ENCODE measurements at places on chromosomes 4 and X.

- DNase-seq: no peak
Measured at GRCh38 chr4:175271010-175271630, 353.0 kb downstream of the ADAM29 start.

GRCh38 chrX:101430457-101431078, 22.5 kb downstream of the HNRNPH2 start:
- no peak for DNase-seq

DNA sequence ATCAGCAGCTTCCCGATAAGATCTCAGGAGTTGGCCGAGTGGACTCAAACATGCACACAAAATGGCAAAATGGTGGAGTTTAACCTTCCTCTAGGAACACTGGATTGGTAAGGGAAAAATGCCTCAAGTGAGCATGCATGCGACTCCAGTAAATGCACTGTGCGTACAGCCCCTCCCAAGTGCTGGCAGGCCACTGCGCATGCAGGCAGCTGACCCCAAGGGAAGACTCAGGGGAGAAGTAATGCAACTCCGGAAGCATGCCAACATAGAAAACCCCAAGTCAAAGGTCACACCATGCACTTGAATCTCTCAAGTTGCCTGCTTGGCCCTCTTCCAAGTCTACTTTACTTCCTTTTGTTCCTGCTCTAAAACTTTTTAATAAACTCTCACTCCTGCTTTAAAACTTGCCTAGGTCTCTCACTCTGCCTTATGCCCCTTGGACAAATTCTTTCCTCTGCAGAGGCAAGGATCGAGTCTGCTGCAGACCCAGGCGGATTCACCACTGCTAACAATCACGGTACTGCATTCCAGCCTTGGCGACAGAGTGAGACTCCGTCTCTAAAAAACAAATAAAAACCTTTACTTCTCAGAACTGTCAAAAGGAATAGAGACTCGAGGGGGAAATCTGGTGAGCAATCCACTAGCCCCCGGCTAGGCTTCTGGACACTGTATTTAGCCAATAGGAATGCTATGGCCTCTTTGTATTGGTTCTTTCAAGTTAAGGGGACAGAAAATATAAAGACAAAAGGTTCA, 33.5 kb downstream of the NYX start:
- DNase-seq: no peak

- no peak for DNase-seq
Measured at GRCh38 chr4:10715696-10716095, 31.1 kb upstream of the CLNK start.

- no peak for DNase-seq
Measured at GRCh38 chrX:108036298-108036973, 8.4 kb upstream of the VSIG1 start.

DNA sequence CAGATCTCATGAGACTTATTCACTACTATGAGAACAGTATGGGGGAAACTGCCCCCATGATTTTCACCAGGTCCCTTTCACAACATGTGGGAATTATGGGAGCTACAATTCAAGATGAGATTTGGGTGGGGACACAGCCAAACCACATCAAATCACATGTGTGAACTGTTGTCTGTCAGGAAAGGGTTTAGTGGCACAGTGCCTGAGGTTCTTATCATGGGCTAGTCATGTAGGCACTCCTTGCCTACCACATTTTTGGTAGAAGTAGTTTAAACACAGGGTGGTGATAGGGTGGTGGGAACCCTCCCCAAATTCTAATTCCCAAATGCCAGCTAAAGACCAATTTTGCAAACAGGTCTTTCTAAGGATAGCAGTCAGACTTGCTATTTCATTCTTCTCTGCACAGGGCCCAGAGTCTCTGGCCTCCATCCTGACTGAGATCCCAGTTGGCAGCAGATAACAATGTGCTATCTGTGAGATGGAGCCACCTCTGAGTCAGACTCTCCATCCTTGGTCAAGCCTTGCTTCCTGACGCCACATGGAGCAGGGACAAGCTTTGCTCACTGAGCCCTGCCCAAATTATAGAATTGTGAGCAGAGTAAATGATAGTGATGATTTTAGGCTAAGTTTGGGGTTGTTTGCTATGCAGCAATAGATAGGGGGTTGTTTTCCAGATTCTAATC, 33.5 kb upstream of the SETD7 start:
- DNase-seq: no peak

DNA sequence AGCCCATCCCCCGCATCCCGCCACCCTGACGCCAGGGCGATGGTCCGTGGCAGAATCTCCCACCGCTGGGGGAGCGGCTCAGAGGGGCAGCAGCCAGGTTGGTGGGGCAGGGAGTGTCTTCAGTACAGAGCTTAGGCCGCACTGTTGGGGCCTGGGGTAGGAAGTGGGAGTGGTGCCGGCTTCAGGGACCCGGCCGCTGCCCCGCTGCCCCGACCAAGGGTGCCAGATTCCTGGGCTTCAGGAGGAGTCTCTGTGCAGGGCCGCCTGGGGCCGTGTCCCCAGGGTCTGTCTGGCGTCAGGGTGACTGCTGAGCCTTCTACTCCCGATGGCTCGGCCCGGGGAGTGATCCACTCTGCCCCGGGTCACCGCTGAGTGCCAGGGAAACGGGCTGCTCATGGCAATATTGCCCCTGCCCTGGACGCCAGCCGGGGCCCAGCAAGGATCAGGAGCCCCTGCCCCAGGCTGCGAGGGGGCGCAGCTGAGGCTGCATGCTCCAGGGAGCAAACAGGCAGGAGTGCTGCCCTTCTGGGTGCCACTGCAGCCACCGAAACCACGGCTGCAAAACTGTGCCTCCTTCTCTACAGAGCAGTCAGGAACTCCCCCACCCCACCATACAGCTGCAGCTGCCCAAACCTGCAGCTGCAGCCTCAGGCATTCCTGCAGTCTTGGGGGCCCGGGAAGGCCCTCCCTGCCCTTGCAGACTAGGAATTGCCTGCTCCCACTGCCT, 1206.1 kb downstream of the ARAP2 start:
- no peak for DNase-seq

DNA sequence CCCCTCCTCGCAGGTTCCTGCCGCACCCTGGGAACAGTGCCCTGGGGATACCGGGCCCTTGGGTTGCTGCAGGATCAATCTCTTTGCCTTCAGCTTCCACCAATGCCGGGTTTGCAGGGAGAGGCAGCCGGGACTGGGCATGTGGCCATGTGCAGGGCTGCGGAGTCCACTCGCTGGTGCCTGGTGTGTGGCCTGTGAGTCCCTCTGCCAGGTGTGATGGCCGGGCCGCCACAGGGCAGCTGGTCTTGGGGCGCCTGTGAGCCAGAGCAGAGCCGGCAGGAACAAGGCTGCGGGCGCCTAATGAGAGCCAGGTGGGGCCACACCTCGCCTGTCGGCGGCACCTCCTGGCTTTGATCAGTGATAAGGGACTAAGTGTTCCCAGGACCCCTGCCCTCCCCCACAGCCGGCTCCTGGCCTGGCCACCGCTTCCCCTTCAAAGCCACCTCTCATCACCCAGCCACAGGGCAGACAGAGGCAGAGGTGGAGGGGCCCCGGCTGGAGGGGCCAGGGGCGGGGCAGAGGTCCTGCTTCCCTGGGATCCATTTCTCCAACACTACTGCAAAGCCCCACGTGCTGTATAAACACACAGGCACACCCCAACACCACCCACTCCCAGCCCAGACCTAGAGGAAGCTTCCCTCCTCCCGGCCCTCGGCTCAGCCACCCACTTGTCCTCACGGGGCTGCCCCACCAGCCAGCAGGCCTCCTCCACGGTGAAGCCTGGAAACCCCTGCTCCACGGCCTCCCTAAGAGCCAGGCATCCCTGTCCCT, 132.7 kb downstream of the CPZ start:
- no peak for DNase-seq

- DNase-seq: no peak
Measured at GRCh38 chr4:88755454-88755853, 57.8 kb upstream of the NAP1L5 start.

- no peak for DNase-seq
Measured at GRCh38 chrX:54794795-54795194, 3.3 kb downstream of the ITIH6 start.

DNA sequence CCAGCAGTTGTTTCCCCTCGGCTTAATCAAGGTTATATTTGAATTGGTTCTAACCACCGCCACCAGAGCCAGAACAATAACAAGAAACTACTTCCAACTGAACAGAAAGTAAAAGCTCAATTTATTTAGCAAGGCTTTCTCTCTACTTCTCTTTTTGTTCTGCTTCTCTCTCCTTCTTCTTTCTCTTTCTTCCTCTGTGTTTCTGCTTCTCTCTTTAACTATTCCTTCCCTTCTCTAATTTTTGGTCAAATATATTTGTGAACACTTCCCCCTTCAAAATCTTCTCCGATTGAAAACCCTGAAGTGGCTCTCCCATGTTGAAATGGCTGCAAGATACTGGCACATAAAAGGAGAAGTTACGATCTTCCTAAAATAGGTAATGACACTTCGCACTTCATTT, 1195.9 kb upstream of the PRKX start:
- no peak for DNase-seq

DNA sequence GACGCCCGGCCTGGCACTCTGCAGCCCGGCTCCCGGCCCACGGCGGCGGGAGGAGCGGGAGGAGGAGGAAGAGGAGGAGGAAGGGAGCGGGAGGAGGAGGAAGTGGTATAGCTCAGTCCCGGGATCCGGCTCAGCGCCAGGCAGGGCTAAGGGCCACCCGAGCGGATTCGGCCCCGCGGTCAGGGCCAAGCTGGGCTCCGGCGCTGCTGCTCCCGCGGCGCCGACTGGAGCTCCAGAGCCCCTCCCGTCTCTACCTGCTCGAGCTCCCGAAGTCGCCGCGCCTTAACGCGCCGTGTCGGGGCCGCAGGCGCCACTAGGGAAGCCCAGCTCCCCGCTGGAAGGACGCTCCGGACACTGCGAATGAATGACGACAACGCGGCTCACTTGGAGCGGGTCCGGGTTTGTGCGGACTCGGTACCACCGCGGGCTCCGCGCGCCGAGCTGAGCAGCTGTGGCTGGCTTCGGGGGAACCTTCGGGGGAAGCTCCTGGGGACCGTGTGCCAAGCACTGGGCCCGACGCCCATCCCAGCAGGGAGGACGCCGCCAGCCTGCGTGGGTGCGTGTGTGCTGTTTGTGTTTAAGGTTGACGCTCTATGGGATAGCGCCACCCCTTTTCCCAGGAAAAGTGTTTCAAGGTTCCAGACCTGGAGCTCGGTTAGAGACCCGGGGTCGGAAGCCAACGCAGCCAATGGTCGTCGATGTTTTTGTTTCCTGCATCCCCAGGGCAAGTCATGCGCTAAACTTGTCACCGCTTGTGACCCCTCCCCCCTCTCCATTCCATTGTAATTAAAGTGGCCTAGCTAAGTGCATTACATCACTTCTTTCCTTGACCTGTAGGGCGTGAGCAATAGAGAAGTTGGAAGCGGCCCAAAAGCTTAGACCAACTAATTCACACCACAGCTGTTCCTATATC, at the start of gene TBC1D9:
TBC1D9 (minus strand) TSS at position 67 of the 913 bp plus-strand sequence. CDS start 340 bp downstream, outside the sequence.
- peak; percentile 2 for DNase-seq

GRCh38 chr4:76198411-76199237, 15.0 kb downstream of the SCARB2 start:
- DNase-seq: peak; percentile 11

- DNase-seq: no peak
Measured at GRCh38 chr4:56181140-56181953, 205.9 kb downstream of the AASDH start.

GRCh38 chr4:40121515-40121914, 64.9 kb downstream of the N4BP2 start:
- DNase-seq: no peak

- no peak for DNase-seq
Measured at GRCh38 chr4:80309294-80310004, 26.1 kb upstream of the CFAP299 start.

DNA sequence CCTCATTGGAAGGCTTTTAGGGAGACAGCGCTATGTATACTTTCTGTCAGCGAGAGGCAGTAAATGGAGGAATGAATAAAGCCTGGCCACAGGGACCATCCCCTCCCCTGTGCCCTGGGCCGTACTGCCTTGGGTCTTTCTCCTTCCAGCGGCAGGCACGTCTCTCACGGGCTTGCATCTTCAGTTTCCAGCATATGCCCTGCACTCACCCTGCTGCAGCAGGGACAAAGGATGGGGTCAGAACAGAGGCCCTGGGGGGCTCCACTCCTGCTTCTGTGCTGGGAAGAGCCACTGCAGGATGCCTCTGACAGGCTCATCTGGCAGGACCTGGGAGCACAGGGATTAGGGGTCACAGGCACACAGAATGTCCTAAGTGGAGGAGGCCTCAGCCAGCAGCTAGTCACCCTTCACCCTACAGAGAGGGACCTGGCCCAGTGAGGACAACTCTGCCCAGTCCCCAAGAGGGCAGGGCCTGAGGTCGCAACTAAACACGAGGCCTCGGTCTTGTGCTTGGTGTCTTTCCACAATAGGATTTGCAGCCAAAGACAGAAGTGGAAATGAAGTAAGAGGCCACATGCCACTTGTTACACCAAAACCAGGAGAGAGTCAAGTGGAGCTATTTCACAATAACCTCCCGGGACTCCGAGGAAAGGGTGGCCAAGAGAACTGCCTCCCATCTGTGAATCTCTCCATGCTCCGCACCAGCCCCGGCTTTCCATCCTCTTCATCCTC, 150.8 kb downstream of the AFAP1 start:
- no peak for DNase-seq

DNA sequence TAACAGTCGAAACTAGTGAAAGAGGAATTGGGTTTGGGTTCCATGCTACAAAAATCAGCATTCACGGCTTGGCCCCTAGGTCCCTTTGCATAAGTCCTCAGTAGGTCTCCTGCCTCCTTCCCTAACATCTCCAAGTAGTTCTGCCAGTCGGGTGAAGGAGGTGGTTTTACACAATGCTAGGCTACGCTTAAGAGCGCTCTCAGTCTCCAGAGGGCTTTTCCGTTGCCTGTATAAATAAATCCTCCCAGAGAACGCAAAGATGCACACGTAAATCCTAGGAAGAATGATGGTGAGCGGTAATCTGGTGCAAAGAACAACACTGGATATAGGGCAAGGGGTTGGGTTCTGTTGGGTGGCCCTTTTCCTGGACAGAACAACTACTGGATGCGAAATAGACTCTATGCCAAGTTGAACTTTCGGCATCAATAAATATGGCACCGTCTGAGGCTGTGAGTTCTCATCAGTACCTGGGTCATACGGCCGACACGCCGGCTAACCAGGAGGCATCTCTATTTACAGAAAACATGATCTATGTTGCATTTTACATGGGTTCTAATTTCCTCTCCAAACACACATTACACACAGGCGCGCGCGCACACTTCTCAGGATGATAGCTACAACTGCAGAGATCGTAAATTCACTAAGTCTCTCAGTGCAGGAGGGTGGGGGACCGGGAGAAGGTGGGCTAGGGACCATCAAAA, 1.3 kb downstream of the CAMK2D start:
- peak; percentile 43 for DNase-seq

GRCh38 chr4:101464596-101464995, 117.3 kb upstream of the PPP3CA start:
- no peak for DNase-seq

- no peak for DNase-seq
Measured at GRCh38 chr4:178102139-178102538, 659.9 kb upstream of the AGA start.

DNA sequence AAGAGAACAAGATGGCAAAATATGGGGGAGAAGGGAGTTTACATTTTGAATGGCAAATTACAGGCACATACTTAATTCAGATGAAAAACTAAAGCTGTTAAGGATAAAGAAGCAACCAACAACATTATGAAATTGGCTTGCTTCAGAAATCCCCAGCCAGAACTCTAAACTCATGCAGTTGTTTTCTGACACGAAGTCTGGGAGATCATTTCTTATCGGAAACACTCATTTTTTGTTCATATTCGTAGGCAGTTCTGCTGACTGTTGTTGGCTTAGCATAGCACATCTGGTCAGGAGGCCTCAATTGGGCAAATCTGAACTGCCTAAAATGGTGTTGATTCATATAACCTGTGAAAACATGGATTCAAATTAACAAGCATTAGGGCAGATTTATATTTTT, 33.0 kb upstream of the ARHGAP6 start:
- no peak for DNase-seq

All from stimulated activated CD4-positive, alpha-beta T cell treated with anti-CD3 and anti-CD28 coated beads, Interleukin-4, amount 100 ng/mL, for 1 hour (primary cell).